ENCODE measurements at places on chromosomes 3 and 15.

DNA sequence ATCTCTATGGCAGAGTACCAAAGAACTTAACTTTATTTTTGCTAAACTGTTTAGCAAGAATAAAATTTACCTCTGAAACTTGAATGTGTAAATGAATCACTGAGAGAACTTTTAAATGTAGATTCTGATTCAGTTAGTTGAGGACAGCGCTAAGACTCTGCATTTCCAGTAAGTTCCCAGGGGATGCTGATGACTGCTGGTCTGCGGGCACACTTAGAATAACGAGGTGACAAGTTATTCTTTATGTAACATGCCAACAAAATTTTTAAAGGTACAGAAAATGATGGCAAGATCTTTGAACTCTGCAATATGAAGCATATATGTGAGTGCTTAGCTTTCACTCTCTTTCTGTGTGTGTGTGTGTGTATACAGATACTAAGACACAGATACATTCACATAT lies 56.4 kb downstream of the TGFBR2 start:
- DNase-seq = no peak

DNA sequence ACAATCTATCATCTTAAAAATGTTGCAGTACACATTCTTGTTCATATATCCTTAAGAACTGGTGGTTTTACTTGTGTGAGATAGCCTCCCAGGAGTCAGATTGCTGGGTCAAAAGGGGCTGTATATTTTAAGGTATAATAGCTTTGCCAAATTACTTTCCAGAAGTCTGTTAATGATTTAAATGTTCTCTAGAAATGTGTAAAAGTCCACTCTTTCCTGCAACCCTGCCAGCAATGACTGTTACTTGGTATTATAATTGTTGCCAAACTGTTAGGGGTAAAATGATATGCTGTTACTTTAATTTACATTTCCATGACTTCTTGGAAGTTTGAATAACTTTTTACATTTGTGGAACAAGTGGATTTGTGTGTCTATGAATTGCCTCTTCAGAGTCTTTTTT lies 170.8 kb downstream of the SLC9A9 start:
- no peak for DNase-seq

GRCh38 chr3:171586274-171586673 lies 126.1 kb upstream of the TNIK start:
- no peak for DNase-seq

DNA sequence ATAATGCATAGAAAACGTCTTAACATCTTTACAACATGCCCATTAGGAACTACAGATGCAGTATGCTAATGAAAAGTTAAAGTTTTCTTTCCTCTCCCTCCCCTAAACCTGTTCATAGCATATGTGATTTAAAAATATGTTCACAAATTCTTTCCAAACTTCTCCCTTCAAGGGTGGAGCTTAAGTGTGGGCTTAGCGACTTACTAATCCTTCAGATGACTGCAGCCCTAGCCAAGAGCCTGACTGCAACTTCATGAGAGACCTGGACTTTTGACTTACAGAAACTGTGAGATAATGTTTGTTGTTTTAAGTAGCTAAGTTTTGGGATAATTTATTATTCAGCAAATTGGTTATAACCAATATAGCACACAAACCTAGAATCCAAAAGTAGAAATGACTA lies 22.0 kb upstream of the ANXA2 start:
- no peak for DNase-seq

GRCh38 chr15:66842710-66843441 lies 140.8 kb downstream of the SMAD6 start:
- no peak for DNase-seq

GRCh38 chr15:74873756-74874424 lies 725 bp upstream of the SCAMP2 start:
- no peak for DNase-seq

- DNase-seq = no peak
Measured at GRCh38 chr3:195256639-195257453, 14.1 kb downstream of the XXYLT1 start.

- no peak for DNase-seq
Measured at GRCh38 chr3:56783644-56784447, 17.9 kb downstream of the ARHGEF3 start.

Data from CMK (cell line).